ENCODE measurements at places on chromosomes 2 and 18. TPM values are rescaled to one million over a fixed set of nuclear protein-coding genes. Genes with fewer than 3 reads are reported as not detected.

The NOL4 gene
- total RNA-seq: 0.42 TPM

The FBXO41 gene
- 7.0 TPM for total RNA-seq

The AFF3 gene
- 16.0 TPM for total RNA-seq

The TMEM247 gene
- total RNA-seq: not detected

The KCNG2 gene
- not detected for total RNA-seq

The NR4A2 gene
- total RNA-seq: 0.13 TPM

The BOLL gene
- total RNA-seq: not detected

The STPG4 gene
- total RNA-seq: not detected

The DYSF gene
- total RNA-seq: 42.8 TPM

The FN1 gene
- total RNA-seq: 2,610 TPM

The CIB4 gene
- total RNA-seq: not detected

The SERPINB4 gene
- total RNA-seq: not detected

The ACKR3 gene
- total RNA-seq: 0.89 TPM

The STAT4 gene
- 1.1 TPM for total RNA-seq

The STK11IP gene
- 33.8 TPM for total RNA-seq

The IL18R1 gene
- 5.1 TPM for total RNA-seq

The ACMSD gene
- total RNA-seq: not detected

DNA sequence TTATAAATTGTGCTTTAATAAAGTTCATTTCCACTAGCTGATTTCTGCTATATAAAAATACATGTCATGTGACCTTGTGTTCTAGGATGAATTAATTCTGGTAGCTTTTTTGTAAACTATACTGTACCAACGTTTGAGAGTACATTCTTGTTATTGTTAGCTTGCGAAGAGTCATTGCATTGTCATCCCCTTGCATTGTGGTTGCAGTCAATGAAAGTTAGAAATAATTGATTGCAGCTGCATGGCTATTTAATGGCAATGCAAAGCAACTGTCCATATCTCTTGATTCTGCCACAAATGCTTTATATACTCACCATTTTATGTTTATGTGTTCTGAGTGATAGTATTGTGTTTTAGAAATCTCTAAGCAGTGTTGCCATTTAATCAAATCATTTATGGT, 91.6 kb downstream of the ZNF407 start:
- DNase-seq: no peak

DNA sequence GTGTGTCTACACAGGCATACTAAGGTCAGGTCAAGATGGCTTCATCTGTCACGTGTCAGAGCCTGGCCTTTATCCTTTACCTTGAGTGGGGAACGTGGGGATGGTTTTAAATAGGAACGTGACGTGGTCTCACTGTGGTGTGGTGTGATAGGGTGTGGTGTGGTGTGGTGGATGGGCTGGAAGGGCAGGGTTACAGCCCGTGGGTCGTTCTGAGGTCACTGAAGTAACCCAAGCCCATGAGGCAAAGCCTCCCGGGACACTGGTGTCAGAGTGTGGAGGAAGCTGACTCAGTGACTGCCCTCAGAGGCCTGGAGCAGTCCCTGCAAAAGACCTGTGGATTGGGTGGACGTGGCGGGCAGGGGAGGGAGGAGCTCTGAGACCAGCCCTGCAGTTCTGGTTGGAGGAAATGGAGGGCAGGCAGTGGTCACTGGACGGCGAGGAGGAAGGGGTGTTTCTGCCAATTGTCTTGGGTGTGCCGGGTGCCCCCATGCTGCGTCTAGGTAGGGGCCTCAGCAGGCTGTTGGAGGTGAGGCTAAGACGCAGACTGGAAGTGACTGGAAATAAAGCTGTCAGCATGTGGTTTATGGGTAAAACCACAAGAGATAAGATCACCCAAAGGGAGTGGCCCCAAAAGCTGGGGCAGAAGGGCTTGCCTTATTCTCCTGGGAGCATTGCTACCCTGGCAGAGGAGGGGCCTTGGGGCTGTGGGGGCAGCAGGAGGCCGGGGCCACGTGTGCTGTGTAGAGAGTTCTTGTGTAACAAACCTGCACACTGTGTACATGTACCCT, 84.8 kb downstream of the SH3RF3 start:
- peak; percentile 53 for DNase-seq

GRCh38 chr2:240931319-240931949, 25.3 kb downstream of the CROCC2 start:
- no peak for DNase-seq

DNA sequence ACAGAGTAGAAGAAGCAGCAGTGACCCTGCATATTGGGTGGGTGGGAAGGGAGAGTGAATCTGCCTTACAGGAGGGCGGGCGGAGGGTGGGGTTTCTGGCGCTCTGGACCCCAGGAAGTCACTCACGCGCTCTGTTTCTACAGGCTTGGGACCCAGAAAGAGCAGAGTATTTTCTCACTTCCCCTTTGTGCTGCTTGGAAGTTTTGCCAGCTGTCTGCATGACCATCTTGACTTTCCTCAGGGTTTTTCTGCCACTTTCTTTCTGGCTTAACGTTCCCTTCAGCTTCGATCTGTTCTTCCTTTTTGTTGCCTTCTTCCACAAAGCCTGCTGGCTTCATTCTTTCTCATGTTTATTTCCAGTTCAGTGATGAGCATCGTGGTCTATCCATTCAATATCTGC, 383.1 kb downstream of the GALR1 start:
- no peak for DNase-seq

GRCh38 chr2:237390235-237390634, 23.7 kb downstream of the COL6A3 start:
- no peak for DNase-seq

- no peak for DNase-seq
These were observed 117.2 kb upstream of the HS6ST1 start for GRCh38 chr2:128435576-128436478.

DNA sequence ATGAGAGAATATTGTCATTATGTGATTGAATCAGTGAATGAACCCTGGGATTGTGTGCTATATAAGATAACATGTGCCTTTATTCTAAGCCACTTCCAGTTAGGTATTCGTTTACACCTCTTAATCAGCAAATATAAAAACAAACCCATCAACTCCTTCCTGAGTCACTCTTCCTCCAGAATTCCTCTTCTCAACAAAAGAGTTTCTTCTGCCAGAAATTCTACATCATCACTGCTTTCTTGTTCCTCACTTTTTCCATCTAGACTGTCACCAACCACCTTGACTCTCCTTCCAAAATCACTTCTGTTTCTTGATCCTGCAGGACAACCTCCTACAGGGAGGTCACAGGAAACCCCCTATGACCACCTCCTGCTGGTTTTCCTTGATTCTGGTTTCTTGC, 261.4 kb downstream of the CYP26B1 start:
- DNase-seq: no peak

- no peak for DNase-seq
These were observed 255.4 kb downstream of the EXOC6B start for GRCh38 chr2:72570413-72570812.

DNA sequence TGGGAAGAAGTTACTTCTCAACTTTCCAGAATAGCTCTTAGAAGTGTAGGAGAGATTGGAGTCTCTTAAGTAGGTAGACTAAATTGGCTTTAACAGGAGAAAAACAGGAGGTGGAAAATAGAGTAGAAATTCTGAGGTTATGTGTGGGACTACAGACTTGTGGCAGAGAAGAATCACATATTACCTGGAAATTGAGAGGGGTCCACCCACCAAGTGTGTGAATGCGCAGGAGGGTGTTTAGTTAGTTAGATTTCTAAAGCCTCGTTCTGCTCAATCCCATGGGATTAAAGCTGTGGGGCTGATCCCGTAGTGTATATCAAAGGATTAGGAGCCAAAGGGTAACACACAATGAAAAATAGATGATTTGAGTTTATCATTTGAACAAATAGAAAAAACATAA, 319.1 kb downstream of the TRIB2 start:
- DNase-seq: no peak
